ENCODE measurements at places on chromosomes 5 and 9.

- DNase-seq, result no peak
Measured at GRCh38 chr9:37583522-37584121, 7.4 kb upstream of the FBXO10 start.

DNA sequence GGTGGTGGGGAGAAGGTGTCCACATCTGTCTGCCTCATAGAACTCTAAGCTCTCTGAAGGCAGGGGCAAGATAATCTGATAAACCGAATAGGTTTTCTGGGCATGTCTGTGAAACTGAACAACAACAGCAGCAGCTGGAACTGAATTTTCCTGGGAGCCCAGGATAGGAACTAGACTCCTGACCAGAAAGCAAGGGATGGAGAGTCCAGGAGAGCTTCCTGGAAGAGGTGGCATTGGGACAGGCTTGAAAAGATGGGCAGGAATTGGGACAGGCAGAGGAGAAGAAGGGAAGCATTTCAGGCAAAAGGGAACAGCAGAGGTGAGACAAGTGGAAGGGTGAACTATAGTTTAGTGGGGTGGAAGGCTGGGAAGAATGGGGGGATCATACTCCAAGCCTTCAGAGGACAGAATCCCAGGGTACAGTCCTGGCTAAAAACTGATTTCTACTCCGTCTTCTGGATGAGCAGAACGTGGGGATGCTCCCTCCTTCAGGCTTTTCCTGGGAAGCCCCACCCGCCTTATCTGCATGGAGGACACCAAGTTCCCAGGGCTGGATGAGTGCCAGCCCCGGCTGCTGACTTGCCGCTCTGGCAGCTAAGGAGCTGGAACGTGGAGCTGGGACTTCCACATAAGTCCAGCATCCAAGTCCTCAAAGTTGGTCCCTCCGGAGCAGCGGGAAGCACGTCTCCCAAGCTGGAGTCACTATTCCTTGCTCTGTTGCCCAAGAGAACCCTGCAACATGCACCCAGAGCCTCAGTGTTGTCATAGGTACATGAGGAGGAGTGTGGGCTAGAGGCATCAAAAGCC, 13.9 kb upstream of the KIF12 start:
- no peak for DNase-seq

- no peak for DNase-seq
Measured at GRCh38 chr5:139850423-139851016, 54.9 kb downstream of the PSD2 start.

- DNase-seq, result no peak
Measured at GRCh38 chr5:124677374-124678351, 68.8 kb downstream of the ZNF608 start.

DNA sequence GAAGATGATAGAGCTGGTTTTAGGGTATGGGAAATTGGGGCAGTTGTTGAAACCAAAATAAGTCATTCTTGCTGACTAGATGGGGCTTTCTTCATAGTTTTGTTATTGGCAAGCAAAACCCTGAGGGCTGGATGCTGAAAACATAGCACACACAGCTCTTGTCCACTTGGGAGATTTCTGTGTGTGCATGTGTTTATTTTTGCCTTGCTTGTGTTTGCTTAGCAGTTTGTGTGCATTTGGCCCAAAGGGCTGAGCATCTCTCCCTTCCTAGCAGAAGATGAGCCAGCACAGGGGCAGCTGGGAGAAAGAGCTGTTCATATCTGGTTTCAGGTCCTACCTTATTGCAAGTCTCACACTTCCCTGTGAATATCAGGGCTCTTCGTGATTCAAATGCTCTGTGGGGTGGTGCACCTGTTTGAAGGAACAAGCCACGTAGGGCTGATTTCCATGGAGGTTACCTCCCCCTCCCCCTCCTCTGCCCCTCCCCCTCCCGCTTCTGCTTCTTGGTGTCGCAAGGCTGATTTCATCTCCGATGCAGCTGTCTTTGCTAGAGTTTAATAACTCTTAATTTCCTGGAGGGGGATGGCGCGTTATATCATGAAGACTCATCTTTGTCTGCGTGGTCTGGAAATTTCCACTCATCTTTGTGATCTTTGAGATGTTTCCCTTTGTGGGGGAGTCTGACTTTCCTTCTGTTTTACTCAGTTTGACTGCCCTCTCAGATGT, 296.5 kb downstream of the ARHGAP26 start:
- DNase-seq, result peak; percentile 56
